ENCODE measurements at places on chromosomes 4 and X.
A peak's percentile ranks its signal among the peaks of the same experiment; 100 is the strongest.

DNA sequence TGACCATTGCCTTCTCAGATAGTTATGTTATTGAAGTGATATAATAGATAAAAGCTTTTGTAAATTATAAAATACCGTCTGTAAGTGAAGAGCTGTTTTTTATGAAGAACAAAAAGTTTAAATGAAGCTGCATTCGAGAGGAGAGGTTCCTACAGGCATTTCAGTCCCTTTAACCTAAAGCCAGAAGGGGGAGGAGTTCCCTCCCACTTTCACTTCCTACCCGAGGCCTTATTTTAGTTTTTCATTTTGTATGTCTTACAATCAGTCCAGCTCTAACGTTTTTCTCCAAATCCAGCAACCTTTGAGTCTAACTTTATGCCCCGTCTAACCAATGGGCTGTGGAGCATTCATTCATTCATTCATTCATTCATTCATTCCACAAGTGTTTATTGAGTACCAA lies 16.5 kb upstream of the SOX3 start:
- no peak for DNase-seq

- no peak for DNase-seq
Observed at GRCh38 chr4:72390409-72390808, 178.6 kb downstream of the ADAMTS3 start.

GRCh38 chr4:155322782-155323181 lies 54.0 kb downstream of the MAP9 start:
- no peak for DNase-seq

DNA sequence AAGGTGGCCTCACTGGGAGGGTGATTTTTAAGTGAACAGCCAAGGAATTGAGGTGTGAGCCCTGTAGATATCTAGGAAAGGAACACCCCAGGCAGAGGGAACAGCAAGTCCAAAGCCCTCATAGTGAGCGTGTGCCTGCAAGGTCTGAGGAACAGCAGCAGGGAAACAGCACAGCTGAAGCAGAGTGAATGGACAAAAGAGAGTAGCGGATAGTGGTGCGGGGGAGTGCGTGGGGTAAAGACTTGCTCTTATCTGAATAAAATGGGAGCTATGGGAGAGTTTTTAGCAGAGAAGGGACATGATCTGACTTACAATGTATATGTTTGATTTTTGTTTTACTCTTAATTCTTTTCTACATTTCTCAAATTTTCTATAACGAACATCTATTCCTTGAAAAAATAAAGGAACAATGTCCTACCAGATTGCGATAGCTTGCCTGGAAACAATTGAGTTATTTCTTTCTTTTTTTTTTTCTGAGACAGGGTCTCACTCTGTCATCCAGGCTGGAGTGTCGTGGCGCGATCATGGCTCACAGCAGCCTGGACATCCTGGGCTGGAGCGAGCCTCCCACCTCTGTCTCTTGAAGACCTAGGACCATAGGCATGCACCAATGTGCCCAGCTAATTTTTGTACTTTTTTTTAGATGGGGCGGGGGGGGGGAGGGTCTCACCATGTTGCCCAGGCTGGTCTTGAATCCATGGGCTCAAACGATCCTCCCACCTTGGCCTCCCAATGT lies 19.5 kb upstream of the HADH start:
- no peak for DNase-seq

DNA sequence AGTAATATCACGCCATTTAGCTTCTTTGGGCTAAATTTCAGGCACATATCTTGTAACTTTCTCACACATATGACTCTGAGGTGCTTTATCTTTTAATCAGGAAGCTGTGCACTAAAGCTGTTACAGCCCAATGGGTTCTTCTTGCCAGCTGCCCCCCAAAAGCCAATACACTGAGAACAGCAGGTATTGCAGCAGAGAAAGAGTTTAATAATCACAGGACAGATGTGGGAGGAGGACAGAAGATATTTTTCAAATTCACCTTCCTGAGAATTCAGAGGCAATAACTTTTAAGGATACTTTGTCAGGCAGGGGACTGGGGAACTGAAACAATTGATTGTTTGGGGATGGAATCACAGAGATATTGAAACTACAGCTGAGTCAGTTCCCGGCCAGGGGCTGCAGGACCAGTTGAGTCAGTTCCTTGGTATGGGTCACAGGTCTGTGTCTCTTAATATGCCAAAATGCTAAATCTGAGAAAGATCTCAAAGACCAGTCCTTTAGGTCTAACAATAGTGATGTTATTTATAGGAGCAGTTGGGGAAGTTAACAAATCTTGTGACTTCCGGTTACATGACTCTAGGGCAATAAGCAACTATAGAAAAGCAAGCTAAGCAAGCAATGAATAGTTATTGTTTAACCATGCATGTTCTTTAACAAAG lies 28.1 kb downstream of the DDIT4L start:
- no peak for DNase-seq

DNA sequence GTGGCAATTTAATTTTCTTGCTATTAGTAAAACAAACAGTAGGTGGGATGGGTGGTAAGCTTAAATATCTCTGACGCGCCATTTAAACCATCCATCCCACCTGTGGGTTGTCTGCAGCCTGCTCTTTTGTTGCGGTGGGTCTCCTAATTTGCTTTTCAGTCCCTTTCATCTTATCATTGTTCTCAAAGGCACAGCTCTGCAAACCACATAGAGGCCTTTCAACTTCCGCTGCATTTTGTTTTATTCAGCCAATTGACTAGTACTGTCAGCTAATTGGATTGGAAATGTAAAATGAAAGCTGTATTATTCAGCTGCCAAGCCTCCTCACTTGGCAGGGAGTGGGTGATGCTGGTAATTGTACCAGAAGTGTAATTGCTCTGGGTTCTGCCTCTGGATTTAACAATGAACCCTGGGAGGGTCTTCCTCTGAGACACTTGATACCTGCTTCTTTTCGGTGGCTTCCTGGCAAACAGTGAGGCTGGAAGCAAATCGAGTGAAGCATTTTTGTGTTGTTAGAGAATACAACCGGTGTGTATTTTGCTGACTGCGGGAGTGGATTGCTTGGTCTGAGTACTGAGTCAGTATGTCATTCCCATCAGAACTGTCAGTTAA lies 165.6 kb downstream of the FRAS1 start:
- peak; percentile 20 for DNase-seq

DNA sequence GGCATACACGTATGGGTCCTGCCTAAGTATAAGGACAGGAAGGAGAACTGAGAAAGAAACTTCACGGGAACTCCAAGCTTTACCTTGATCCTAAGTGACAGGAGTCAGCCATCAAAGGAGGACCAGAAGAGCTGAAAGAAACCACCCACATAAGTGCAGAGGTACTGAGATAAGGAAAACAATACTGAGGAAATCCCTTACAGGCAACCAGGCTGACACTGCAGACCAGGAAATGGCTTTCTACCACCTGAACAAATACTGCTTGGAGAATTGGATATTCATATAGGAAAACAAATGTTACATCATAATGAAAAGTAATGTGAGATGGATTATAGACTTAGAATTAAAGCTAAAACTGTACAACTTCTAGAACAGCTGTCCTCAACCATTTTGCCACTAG lies 127.0 kb downstream of the IL15 start:
- peak; percentile 6 for DNase-seq

DNA sequence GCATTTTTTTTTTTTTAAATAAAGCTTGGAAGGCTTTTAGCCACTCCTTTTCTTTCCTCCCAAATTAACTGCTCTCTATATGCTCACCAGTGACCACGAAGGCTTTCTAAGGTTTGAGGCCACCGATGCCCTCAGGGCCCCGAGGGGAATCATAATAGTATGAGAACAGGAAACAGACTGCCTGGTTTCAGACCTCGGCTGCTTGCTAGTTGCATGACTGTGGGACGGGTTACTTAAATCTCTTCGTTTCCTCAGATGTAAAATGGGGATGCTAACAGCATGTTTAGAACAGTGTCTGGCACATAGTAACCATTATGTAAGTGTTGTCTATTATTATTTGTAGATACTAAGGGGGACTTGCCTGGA lies 3.6 kb downstream of the LINC00632 start:
- DNase-seq = no peak

- no peak for DNase-seq
Observed at GRCh38 chr4:128307123-128307571, 19.5 kb upstream of the PGRMC2 start.

DNA sequence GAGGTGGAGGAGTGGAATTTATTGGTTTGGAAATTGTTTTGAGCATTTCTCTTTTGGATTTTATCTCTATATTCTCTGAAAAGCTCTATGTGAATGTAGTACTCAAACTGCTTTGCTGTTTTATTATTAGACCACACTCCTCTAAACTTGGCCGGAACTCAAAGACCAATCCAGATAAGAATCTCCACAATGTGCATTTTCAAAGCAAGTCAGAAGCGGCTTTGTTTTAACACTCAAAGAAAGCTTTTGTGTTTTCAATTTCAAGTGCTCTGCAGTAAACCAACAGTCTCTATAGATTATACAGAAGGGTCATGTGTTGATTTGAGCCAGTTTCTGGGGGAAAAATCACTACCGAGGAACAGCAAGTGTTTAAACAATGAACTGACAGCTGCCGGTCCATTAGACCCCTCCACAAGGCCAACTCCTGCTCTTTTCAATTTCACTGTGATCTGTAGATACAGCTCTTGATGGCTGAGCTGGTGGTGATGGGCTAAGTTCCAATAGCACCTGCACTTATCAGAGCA lies 79.4 kb downstream of the FTHL17 start:
- peak; percentile 17 for DNase-seq

GRCh38 chrX:55057675-55058249 lies 17.1 kb upstream of the PAGE2B start:
- DNase-seq = peak; percentile 15

DNA sequence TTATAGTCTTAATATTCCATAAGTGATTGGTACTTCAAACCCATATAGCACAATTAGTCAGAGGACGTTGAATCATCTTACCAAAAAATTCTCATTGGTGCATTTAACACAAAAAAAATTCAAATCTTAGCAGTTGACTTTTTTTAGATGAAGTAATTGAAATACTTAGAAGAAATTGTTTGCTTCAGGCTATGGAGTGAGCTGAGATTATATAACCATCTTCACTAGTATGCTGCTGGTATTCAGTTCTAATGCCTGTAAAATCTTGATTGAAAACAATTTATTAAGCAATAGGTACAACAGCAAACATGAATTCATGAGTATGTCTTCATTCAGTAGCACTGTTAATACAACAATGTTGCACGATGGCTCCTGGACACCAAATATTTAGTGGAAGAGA lies 250.0 kb downstream of the GPM6A start:
- no peak for DNase-seq

DNA sequence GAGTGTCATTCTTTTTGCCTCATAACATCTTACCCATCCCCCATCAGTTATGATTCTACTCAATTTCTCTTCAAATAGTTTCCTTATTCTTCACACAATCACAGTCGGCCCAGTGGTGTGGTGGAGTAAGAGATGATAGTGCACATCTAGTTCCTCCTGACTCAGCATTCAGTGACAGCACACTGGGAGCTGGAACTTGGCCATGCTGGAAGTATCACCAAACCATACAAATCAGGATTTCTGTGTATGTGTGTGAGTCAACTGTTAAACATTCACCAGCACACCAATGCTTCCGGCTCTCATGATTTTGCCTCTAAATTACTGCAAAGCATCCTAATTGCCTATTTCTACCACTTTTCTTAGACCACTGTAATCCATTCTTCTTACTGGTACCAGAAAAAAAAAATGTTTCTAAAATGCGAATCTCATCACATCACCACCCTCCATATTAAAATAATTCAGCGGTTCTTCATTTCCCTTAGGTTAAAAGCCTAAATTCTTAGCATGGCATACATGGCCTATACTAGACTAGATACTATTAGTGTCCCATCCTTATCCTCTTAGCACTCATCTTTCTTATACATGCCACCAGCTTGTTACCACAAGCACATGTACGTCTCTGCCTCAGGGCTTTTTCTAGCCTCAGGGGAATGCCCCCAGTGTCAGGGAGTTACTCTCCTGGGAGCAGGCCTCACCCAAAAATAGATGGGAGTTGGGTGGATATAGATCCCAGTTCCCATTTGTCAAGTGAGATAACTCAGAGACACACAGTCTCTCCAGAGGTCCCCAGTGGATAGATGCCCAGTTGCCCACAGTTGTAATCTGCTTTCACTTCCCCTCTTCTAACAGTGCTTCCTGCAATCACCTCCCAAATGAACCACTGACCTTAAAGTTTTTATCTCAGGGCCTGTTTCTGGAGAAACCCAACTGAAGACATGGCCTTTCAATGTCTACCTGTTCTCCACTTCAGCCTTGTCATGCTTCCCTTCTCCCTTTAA lies 49.2 kb upstream of the DDX53 start:
- no peak for DNase-seq

GRCh38 chrX:13694359-13694758 lies 5.4 kb downstream of the RAB9A start:
- DNase-seq = no peak

DNA sequence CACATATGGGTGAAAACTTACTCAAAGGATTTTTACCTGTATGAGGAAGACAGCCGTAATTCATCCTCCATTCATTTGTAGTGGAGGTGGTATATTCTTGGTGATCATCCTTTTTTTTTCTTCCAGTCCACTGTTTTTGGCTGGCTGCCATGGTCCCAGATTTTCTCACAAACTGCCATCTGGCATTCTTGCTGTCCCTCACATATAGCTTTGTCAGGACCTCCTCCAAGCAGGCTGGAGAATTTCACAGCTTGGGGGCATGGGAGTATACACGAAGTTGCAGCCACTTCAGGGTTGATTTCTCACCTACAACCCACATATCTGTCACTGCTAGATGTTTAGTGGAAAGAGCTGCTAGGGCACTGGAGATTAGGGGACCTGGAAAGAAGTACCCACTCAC lies 401.0 kb downstream of the IL1RAPL1 start:
- DNase-seq = no peak

- no peak for DNase-seq
Observed at GRCh38 chr4:80413086-80413485, 77.6 kb downstream of the CFAP299 start.

DNA sequence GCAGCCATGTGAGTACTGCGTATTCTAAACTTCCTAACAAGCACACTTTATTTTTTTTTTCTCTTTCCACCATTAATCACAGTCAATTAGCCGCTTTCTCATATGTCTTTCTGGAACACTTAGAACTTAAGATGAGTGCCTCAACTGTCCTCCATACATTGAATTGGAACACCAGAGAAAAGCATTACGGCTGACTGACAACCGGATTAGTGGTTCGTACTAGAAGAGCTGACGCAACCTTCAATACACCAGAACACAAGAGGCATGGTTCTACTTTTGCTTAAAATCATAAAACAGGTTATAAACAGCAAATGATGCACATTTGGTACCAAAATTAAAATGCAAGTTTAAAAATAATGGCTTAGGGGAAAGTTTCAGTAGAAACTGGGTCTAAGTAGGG lies 3.3 kb downstream of the TMEM47 start:
- DNase-seq = peak; percentile 11

- DNase-seq = no peak
Observed at GRCh38 chr4:94536649-94537469, 85.1 kb downstream of the PDLIM5 start.

All from NCI-H510A treated with DMSO at 0.1 percent for 48 hours (cell line).